Muscle of leg (tissue), 16 donors: ENCODE measurements at places on chromosomes 6 and 20. TPM values are rescaled to one million over a fixed set of nuclear protein-coding genes. Genes with fewer than 3 reads are reported as not detected.

GRCh38 chr6:36526066-36526465, 21.2 kb downstream of the STK38 start:
- H3K36me3 ChIP-seq = peaks cover 31% of the 10 kb centered on the region
- H3K4me1 ChIP-seq = no peaks in the 10 kb centered on the region
- H3K27ac ChIP-seq = no peak overlapping the region

DNA sequence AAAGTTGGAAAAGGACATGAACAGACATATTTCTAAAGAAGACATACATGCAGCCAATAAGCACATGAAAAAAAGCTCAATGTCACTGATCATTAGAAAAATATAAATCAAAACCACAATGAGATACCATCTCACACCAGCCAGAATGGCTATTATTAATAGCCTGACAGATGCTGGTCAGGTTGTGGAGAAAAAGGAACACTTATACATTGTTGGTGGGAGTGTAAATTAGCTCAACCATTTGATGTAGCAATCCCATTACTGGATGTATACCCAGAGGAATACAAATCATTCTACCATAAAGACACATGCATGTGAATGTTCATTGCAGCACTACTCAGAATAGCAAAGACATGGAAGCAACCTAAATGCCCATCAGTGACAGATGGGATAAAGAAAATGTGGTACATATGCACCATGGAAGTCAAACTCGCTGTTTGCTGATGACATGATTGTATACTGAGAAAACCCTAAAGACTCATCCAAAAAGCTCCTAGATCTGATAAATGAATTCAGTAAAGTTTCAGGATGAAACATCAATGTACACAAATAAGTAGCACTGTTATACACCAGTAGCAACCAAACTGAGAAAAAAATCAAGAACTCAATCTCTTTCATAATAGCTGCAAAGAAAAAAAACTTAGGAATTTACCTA, 196.8 kb downstream of the ADGB start:
- H3K4me1 ChIP-seq = no peaks in the 10 kb centered on the region
- H3K4me3 ChIP-seq = no peak overlapping the region
- no peaks in the 10 kb centered on the region for H3K27me3 ChIP-seq
- no peaks in the 10 kb centered on the region for H3K36me3 ChIP-seq

DNA sequence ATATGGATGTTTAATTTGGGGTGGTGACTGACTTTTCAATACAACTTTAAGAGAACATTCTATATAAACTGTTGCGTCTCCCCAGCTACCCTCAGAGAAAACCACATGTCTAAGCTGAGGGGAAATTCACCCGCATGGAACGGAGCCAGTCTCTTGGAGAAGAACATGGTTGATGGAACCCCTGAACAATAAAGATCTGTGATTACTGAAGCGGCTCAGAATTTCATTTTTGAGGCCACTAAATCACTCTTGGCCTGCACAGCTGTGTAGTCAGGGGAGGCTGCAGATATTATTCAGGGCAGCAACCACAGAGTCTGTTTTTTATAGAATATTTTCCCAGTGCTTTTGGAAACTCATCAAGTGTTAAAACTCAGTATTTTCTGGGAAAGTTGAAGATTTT, 73.8 kb downstream of the EYA4 start:
- H3K36me3 ChIP-seq = no peaks in the 10 kb centered on the region
- no peak for DNase-seq
- H3K27me3 ChIP-seq = no peaks in the 10 kb centered on the region
- H3K27ac ChIP-seq = no peak overlapping the region
- no peak overlapping the region for H3K4me3 ChIP-seq
- peaks cover 2% of the 10 kb centered on the region for H3K4me1 ChIP-seq

DNA sequence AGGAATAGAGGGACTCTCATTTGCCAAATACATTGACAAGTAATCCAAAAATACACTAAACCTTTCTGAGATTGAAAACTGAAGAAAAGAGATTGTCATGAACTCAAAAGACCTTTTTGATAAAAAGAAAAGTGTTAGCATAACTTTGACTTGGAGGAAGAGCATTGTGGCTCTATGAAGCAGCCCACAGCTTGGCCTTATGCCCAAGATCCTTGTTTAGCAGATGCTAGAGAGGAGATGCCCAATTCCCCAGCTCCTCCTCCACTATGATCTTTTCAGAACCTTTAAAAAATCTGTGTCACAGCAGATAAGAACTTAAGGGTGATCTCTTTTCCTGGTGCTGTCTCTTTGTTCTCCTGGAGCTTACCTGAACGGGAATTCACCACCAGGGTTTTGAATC, 35.8 kb upstream of the IGF2R start:
- peaks cover 22% of the 10 kb centered on the region for H3K4me1 ChIP-seq
- no peak overlapping the region for H3K27ac ChIP-seq
- DNase-seq = peak; percentile 23
- H3K36me3 ChIP-seq = no peaks in the 10 kb centered on the region

DNA sequence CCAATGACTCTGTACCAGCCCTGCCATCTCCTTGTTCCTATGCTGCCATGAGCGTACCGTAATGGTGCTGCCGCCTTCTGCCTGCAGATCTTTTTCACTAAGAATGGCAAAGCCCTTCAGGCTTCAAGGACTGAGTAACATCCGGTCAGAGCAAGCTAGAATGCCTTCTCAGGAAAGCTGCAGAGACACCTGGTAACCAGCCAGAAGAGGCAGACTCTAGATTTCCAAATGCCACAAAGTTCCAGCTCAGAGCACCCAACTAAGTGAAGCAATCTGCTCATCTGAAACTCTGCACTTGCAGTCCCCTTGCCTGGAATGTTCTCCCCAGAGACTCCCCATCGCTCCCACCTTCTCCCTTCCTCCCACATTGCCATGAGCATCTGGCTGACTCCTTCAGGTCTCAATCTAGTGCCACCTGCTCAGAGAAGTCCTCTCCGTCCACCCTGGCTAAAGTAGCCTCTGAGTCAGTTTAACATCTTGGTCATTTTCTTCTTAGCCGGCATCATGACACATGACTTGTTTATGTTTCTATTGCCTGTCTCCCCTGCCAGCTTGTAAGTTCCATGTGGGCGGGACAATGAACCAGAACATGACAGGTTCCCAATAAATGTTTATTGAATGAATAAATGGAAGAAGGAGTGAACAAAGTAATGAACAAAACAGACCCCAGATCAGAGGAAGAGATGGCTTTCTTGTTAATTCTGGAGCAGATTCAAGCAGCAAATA, 6.9 kb upstream of the OCSTAMP start:
- H3K36me3 ChIP-seq = no peaks in the 10 kb centered on the region
- no peak for DNase-seq
- H3K27ac ChIP-seq = no peak overlapping the region
- peaks cover 2% of the 10 kb centered on the region for H3K27me3 ChIP-seq
- H3K4me3 ChIP-seq = no peak overlapping the region
- H3K4me1 ChIP-seq = peaks cover 23% of the 10 kb centered on the region

LAMA2 gene
- total RNA-seq = 165 TPM

PM20D2 gene
- 26.5 TPM for total RNA-seq
